Bronchial epithelial cell (primary cell): ENCODE measurements at places on chromosomes 7 and 10. TPM values are rescaled to one million over a fixed set of nuclear protein-coding genes. Genes with fewer than 3 reads are reported as not detected.

EBF3 gene
- total RNA-seq: 0.26 TPM in 1 of 2 replicates, not detected in the other

SLIT1 gene
- under 0.01 and 0.51 TPM in 2 replicates for total RNA-seq

GSAP gene
- 10.3 and 20.4 TPM in 2 replicates for total RNA-seq

CTAGE8 gene
- total RNA-seq: 1.7 and 2.4 TPM in 2 replicates

PSAP gene
- total RNA-seq: 1,098 and 1,124 TPM in 2 replicates

FZD8 gene
- 5.2 and 6.8 TPM in 2 replicates for total RNA-seq

SRRM3 gene
- total RNA-seq: 0.26 and 0.51 TPM in 2 replicates

OGDHL gene
- 0.26 TPM in 1 of 2 replicates, not detected in the other for total RNA-seq

ANKRD7 gene
- total RNA-seq: 0.26 TPM in 2 replicates

TECTB gene
- not detected in 2 replicates for total RNA-seq

NYAP1 gene
- total RNA-seq: under 0.01 and 0.64 TPM in 2 replicates

CTTNBP2 gene
- 0.26 and 0.38 TPM in 2 replicates for total RNA-seq

CPA2 gene
- not detected in 2 replicates for total RNA-seq

PRKG1 gene
- total RNA-seq: 0.26 and 1.4 TPM in 2 replicates

CLDN4 gene
- total RNA-seq: 55.5 and 126 TPM in 2 replicates

GLCCI1 gene
- total RNA-seq: 2.1 and 2.8 TPM in 2 replicates

SCART1 gene
- 1.0 and 1.1 TPM in 2 replicates for total RNA-seq

ASAH2 gene
- total RNA-seq: 0.77 and 1.6 TPM in 2 replicates

HSPA12A gene
- total RNA-seq: 0.79 and 1.4 TPM in 2 replicates

NKX2-3 gene
- total RNA-seq: under 0.01 TPM in 1 of 2 replicates, not detected in the other

MCM10 gene
- total RNA-seq: under 0.01 and 0.38 TPM in 2 replicates

AGMO gene
- total RNA-seq: under 0.01 and 0.26 TPM in 2 replicates

SPDYE6 gene
- total RNA-seq: under 0.01 TPM in 1 of 2 replicates, not detected in the other

OR2A12 gene
- not detected in 2 replicates for total RNA-seq

CASP7 gene
- total RNA-seq: 10.0 and 12.8 TPM in 2 replicates

CALHM1 gene
- total RNA-seq: not detected in 2 replicates

FXYD4 gene
- total RNA-seq: not detected in 2 replicates

HIPK2 gene
- total RNA-seq: 5.8 and 8.4 TPM in 2 replicates

CYCS gene
- total RNA-seq: 45.3 and 80.0 TPM in 2 replicates

ZNF37A gene
- 12.1 and 14.6 TPM in 2 replicates for total RNA-seq

NPFFR1 gene
- under 0.01 TPM in 1 of 2 replicates, not detected in the other for total RNA-seq

RAPGEF5 gene
- 5.8 and 6.3 TPM in 2 replicates for total RNA-seq

CTAGE15 gene
- 1.4 TPM in 1 of 2 replicates, not detected in the other for total RNA-seq

KNDC1 gene
- total RNA-seq: under 0.01 TPM in 2 replicates

CXCL12 gene
- total RNA-seq: under 0.01 and 1.3 TPM in 2 replicates

ANKRD30A gene
- not detected in 2 replicates for total RNA-seq

ZSCAN25 gene
- total RNA-seq: 12.4 and 13.8 TPM in 2 replicates
